ENCODE measurements at places on chromosomes 7 and 10.

DNA sequence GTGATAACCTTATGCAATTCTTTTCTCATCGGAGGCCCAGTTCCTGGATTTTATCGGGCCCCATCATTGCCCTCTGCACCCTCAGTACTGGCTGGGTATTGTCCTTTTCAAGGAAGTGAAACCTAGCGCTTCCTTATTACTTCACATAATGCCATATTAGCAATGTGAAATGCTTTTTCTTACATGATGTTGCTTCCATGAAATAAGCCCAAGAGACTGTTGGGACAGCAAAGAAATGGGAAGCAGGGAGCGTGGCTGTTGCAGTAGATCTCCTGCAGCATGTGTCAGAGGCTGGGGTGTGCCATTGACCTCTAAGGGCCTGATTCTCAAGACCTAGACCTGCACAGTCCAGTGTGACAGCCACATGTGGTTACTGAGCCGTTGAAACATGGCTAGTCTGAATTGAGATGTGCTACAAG lies 8.1 kb downstream of the CHN2 start:
- no peak for DNase-seq

- DNase-seq = no peak
Measured at GRCh38 chr10:63375859-63376258, 89.9 kb downstream of the JMJD1C start.

GRCh38 chr10:133083422-133084100 lies 4.2 kb upstream of the ADGRA1 start:
- DNase-seq = no peak

DNA sequence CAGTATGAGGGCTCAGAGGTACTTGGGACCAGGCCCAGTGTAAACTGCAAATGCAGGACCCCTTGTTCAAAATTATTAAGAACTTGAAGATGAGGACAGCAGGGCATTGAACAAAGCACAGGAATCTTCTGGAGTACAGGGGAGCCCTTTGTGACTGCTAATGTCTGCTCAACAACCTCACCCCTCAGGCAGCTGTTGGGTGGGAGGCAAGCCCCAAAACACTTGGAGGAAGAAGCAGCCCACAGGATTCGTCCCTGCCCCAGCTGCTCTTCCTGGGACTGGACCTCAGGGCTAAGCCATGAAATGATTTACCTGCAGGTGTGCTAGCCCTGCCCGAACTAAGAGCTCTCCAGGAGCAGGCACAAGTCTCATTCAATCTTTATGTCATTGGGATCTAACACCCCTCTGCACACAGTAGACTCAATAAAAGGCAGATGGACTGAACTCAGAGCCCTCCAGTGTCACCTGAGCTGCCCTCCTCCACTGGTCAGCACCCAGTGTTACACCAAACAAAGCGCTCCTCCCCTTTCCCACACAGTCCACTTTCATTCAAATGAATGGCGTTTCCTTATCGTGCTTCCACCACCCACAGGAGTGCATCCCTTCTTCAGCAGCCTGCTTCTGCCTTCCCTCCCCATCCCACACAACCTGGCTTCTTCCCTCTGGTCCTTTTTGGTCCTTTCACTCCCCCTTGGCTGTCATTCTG lies 1.0 kb downstream of the TRPV5 start:
- DNase-seq = no peak

DNA sequence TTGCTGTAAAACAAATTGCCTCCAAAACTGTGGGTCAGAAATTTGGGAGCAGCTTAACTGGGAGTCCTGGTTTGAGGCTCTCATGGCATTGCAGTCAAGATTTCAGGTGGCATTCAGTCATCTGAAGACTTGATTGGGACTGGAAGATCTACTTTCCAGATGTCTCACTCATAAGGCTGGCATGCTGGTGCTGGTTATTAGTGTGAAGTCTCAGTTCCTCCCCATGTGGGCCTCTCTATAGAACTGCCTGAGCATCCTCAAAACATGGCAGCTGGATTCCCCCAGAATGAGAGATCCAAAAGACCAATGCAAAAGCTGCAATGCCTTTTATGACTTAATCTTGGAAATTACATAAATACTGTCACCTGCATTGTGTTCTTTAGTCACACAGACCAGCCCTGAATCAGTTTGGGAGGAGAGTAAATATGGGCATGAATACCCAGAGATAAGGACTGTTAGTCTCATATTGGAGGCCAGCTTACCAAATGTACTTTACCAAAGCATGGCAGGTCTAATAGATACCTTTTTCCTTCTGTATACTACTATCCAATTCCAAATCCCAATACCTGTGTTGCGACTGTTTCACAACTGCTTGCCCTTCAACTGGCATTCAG lies 6.5 kb upstream of the HERPUD2 start:
- DNase-seq = no peak

DNA sequence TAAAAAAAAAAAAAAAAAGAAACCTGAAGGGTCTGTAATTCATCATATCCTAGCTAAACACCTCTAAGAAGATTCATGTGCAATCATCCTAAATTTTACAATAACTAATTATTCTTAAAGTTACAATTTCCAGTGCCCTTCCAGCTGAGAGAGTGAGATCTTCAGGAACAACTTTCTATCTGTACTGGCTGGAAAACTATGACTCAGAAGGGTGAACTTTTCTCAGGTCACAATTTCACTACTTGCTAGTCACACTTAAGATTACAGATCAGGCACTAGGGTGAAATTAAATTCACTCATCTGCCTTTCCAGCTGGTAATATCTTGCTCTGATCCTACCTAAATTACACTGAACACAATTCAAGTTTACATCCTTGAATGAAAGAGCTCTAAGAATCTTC lies 158.8 kb downstream of the ANK3 start:
- DNase-seq = no peak
